ENCODE measurements at places on chromosomes 1 and 21.

GRCh38 chr1:183653876-183654451 lies 848 bp upstream of the APOBEC4 start:
- no peak for DNase-seq

DNA sequence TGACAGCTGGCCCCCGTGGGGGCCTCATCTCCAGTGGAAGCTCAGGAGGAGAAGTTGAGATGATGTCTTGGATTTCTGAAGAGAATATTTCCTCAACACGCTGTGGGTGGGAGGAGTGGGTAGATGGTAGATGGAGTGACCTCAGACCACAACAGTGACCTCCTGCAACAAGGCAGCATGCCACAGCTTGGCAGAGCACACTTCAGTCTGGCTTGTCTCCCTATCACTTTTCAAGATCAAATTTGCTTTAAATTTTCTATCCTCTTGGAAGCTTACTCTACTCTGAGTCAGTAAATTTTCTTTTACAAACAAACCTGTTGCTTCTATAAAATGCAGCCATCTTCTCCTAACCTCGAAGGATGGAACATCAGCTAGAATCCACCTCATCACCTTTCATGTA lies 59.7 kb downstream of the NTPCR start:
- DNase-seq, result no peak

GRCh38 chr1:199574950-199575349 lies 452.6 kb upstream of the NR5A2 start:
- DNase-seq, result no peak

- no peak for DNase-seq
Measured at GRCh38 chr1:240344918-240345317, 253.2 kb downstream of the FMN2 start.

DNA sequence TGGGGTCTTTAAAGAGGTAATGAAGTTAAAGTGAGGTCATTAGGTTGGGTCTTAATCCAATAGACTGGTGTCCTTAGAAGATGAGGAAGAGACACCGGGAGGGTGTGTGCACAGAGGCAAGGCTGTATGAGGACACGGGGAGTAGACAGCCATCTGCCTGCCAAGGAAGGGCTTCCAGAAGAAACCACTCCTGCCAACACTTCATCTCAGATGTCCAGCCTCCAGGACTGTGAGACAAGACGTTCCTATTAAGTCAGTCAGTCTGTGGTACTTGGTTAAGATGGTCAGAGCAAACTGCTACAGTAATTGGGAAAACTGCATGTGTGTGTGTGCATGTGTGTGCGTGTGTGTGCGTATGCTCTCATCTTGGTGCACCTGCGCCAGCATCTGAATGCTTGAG lies 77.1 kb downstream of the RYR2 start:
- no peak for DNase-seq

- DNase-seq, result no peak
Measured at GRCh38 chr1:2948001-2948750, 73.1 kb upstream of the ACTRT2 start.

- DNase-seq, result no peak
Measured at GRCh38 chr1:225981714-225982113, 17.4 kb downstream of the SDE2 start.

- DNase-seq, result no peak
Measured at GRCh38 chr1:93769777-93770176, 88.1 kb upstream of the BCAR3 start.

DNA sequence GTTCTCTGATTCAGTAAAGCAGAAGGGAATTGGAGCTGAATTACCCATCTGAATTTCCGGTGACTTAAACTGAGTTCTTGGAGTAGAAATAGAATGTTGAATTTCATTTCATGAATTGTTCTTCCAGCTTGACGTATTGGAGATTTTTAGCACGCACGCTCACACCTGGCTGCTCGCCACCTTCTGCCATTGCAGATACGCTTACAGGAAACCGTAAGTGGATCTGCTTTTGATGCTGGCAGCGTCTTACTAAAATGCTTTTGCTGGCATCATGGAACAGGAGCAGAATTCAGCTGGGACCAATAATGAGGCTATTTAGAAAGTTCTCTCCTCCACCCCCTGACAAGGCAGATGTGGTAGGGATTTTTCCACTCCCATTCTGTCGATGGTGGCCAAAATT lies 17.7 kb upstream of the ELAVL4 start:
- no peak for DNase-seq

DNA sequence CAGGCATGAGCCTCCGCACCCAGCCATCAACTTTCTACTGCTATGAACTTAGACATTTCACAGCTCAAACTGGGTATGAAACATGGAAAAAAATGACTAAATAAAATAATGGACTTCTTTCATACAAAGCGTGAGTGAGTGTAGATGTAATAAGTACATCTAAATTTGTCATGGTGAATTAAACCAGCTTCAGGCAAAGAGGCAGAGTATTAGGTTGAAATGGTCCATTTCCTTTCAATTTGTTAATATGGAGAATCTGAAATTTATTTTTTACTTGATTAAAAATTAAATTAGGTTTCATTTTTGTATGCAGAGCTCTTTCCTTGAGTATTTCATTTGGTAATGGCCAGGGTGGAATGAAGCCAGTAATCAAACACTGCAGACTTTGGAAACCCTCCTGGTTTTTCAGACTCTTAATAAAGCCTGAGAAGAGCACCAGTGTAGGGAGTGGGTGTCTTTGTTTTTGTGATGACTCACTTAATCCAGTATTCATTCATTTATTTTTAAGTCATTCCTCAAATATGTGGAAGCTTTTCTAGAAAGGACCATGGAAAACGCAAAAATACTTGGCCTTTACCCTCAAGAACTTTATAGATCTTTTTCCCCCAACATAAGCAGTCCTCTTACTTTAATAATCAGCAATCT lies 49.2 kb downstream of the ALG14 start:
- no peak for DNase-seq

GRCh38 chr1:183416850-183417771 lies 1.1 kb downstream of the NMNAT2 start:
- no peak for DNase-seq

- DNase-seq, result no peak
Measured at GRCh38 chr1:165407398-165407797, 37.5 kb downstream of the RXRG start.

- no peak for DNase-seq
Measured at GRCh38 chr1:22710701-22711049, at the start of gene EPHB2. Gene EPHB2 (plus strand): TSS chr1:22710839. CDS start chr1:22710983, 144 bp downstream.

DNA sequence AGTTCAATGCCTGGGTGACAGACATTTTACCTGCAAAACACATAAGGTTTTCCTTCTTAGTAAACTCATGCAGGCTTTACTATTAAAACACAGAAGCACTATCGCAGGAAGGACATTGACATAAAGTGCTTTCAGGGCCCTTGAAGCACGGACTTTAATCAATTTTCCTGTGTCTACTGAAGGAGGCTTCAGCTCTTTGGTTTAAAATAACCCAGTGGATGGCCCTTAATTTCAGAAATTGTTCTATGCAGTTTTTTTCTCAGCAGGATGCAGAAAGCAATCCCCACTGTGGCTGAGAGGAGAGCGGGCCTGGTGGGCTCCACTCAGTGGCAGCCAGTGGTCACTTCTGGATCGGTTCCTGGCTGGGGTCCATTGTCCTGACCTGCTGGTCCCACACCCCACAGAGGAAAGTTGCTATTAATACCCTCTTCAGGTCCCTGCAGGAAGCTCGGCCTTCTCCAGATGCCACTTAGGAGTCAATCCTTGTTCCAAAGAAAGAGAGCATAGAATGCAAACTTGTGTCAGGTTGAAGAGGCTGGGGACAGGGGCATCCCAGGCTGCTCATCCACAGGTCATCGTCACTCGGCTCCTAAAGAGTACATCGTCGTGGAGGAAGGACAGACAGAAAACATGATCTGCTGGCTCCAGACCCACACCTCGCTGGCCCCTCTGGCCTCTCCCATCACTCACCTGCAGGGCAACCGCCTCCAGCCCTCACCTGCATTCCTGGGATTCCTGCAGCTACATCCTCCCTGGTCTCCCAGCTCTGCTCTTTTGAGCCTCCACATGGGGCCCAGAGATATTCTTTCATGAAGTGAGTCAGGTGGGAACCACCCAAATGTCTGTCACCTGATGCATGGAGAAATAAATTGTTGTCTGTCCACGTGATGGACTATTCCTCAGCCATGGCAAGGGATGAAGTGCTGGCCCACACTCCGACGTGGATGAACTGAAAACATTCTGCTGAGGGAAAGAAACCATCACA lies 153.1 kb downstream of the PSMG1 start:
- DNase-seq, result no peak

GRCh38 chr1:234709473-234710228 lies 99.7 kb upstream of the IRF2BP2 start:
- no peak for DNase-seq

GRCh38 chr1:60989749-60990713 lies 92.3 kb upstream of the NFIA start:
- no peak for DNase-seq

GRCh38 chr1:52834798-52835197 lies 7.8 kb upstream of the ZYG11A start:
- no peak for DNase-seq

DNA sequence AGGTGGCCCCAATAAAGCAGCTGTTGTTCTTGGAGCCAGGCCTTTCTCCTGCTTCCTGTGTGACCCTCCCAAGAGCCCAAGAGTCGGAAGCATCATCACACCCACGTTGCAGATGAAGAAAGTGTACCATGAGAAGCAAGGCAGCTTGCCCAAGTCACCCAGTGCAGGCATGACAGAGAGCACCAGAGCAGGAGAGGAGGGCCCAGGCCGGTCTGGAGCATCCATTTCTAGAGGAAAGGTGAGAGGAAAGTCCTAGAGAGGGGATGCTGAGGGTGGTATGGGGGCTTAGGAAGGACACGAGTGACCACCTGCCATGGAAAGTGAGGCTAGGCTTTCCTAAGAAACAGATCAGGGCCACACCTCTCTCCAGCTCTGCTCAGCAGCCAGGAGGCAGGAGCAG lies 47.0 kb downstream of the C1orf198 start:
- no peak for DNase-seq
